ENCODE measurements at places on chromosomes 2 and 18.
A peak's percentile ranks its signal among the peaks of the same experiment; 100 is the strongest.

DNA sequence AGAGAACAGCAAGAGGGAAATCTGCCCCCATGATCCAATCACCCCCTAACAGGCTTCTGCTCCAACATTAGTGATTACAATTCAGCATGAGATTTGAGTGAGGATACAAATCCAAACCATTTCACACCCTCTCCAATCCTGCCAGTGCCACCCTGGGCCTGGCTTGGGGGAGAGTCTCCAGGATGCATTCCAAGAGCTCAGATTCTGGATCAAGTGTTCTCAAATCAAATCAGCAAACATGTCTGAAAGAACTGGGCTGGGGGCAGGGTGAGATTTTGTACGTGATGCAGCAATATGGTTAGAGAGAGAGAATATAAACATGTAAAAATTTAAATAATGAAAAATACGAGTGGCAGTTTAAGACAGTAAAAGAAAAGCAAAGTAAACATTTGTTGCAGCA, 2100.9 kb upstream of the CELF4 start:
- ATAC-seq: no peak

GRCh38 chr2:11329776-11330175, 14.7 kb downstream of the ROCK2 start:
- no peak for ATAC-seq

GRCh38 chr2:124319577-124319976, 294.5 kb downstream of the CNTNAP5 start:
- no peak for ATAC-seq

DNA sequence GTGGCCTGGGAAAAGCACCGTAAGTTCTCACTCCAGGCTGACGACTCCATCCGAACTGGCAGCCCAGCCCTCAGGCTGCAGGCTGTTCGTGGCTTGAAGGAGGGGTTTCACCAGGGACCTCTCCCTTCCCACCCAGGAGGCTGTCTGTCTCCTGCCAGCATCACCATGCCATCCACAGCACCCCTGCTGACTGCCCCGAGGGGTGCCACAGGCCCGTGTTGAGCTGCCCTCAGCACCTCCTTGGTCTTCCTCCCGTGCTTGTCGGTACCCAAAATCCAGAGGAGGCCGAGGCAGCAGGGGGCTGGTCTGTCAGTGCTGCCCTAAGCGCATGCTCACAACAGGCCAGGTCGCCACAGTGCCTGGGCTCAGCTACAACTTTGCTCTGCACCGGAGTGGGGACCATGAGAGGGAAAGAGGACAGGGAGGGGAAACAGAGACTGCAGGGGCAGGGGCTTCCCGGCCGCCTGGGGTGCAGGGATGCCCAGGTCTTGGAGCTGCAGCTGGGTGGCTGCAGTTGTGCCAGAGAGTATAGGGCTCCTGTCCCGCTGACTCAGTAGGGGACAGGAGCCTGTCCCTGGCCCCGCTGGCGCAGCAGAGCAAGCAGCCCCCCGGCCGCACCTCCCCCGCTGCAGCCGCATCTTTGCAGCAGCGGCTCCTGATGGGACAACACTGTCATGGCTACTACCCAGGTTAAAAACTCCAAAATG, 963.7 kb upstream of the CRIM1 start:
- ATAC-seq: peak; percentile 31

GRCh38 chr2:232280341-232280740, 98.2 kb upstream of the ALPP start:
- ATAC-seq: no peak

- ATAC-seq: no peak
These were observed 310.6 kb upstream of the SPRED2 start for GRCh38 chr2:65742977-65743376.

GRCh38 chr18:79928563-79928960, 22.9 kb downstream of the SLC66A2 start:
- no peak for ATAC-seq

- peak; percentile 72 for ATAC-seq
These were observed 104.9 kb downstream of the MBD2 start for GRCh38 chr18:54119524-54120019.

GRCh38 chr2:217709478-217710210, 293.2 kb downstream of the TNS1 start:
- no peak for ATAC-seq

- no peak for ATAC-seq
These were observed 86.6 kb upstream of the FAM237A start for GRCh38 chr2:206555721-206556120.

DNA sequence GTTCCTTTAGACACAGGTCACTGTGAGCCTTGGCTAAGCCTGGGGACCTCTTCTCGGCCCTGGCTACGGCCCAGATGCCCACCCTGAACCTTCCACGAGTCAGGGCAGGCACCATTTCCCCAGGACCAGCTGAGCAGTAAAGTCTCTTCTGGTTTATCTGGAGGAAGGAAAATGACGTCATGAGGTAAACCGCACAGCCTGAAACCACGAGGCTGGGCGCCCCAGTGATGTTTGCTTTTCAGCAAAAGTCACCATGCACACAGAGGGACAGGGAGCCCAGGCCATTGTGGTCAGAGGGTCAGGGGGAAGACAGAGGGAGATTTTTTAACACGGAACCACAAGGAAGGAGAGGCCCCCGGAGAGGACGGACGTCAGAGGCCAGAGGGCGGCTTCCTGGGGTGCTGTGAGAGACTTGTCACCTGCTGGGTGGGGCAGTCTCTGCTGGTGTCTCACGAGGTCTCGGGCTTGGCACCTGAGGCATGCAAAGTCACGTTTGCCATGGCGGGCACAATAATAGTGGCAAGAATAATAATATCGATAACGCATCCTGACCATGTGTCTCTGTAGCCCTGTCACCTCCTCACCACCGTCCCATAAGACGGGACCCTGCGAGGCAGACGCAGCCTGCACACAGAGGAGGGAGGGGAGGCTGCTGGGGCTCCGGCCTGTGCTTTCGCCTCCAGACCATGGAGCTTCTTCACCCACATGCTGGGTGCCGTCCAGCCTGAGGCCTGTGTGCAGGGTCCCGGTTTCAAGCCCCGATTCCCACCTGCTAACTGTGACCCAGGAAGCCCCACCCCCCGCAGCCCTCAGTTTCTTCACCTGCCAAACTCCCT, 33.2 kb upstream of the FOSL2 start:
- peak; percentile 88 for ATAC-seq

GRCh38 chr2:96153991-96154431, 8.8 kb upstream of the DUSP2 start:
- no peak for ATAC-seq

GRCh38 chr18:62264984-62265383, 60.1 kb upstream of the TNFRSF11A start:
- no peak for ATAC-seq

DNA sequence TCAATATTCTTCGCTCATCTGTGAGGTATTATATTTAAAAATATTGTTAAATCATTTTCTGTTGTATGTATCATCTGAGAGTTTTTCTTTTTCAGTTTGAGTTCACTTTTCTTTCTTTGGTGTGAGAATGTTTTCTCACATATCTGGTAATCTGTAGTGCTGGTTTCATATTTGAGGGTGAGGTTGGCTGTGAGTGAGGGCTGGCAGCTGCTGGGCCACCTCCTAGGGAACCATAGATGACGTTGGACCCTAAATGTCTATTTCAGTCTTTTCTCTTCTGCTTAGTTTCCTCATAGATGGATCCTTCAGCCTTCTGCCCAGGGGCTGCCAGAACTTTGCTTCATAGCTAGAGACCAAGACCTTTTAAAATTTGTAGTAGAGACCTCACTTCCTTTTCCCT, 33.5 kb downstream of the MGAT5 start:
- peak; percentile 60 for ATAC-seq

- peak; percentile 46 for ATAC-seq
These were observed 92.0 kb upstream of the BCL2L11 start for GRCh38 chr2:111028720-111029119.

- no peak for ATAC-seq
These were observed 240.8 kb upstream of the PIK3C3 start for GRCh38 chr18:41713969-41714825.

DNA sequence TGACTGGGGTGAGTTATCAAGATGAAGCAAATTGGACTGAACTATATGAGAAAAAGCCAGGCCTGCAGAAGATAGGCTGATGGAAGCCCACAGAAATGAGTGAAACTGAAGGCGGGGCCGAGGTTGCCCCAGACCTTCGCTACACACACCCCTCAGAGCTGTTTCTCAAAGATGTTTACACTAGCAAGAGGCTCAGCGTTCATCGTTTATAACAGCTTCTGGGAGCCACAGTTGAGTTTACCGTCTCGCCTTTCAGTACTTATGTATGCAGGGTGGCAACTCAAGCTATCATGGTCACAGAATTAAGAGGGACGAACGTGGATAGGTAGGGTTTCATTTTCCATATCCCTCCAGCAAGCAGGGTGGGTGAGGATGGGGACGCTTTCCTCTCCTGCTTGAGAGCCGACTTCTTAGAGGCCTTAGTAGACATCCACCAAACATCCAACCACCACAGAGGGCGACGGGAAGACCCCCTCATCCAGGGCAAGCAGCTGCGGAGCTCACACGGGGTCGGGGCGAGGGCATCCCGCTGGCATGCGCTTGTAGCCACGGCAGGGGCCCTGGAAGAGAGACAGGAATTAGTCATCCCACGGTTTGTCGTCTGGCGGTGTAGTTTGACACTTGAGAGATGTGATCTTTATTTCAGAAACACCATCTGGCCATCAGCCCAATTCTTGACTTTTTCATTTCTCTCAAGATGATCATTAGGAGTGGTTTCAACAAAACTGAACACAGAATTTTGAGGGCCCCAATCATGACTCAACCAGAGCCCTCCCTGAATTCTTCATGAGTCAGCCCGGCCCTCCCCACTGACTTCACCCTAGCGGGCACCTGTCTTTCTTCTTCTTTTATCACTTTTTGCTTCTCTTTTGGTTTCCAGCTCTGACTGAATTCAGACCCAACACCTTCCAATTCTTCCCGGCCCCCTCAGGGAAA, 109.1 kb upstream of the CTDP1 start:
- peak; percentile 68 for ATAC-seq

GRCh38 chr18:54675076-54675475, 84.0 kb downstream of the DYNAP start:
- ATAC-seq: no peak

DNA sequence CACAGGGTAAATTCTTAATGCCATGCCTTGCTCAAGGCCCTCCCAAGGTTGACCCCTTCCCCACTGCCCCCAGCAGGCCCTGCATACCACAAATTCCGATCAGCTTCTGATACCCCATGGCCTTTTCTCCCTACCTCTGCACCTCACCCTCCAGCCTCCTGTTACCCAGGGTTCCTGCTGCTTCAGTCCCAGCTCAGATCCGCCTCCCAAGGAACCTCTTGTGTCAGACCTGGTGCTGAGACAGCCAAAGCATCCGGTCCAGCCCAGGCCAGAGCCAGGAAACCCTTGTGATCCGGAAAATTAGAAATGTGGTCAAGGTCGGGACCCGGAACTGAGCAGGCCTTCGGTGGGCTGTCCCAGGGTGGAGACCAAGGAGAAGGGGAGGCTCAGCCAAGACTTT, 231.3 kb downstream of the BCL2 start:
- ATAC-seq: no peak

DNA sequence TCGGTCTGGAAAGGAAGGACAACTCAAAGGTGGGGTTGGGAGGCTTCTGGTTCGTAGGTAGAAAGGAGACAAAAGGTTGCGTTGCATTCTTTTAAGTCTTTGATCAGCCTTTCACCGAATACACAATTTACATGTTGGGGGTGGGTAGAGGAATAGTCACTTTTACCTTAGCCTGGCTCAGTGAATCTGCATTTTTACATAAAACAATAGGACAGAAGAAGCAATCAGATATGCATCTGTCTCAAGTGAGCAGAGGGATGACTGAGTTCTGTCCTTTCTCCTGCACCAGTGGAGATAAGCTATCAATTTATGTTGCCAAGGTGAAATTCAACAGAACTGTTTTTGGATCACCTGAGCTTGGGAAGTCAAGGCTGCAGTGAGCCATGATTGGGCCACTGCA, 173.7 kb downstream of the ZEB2 start:
- ATAC-seq: no peak

DNA sequence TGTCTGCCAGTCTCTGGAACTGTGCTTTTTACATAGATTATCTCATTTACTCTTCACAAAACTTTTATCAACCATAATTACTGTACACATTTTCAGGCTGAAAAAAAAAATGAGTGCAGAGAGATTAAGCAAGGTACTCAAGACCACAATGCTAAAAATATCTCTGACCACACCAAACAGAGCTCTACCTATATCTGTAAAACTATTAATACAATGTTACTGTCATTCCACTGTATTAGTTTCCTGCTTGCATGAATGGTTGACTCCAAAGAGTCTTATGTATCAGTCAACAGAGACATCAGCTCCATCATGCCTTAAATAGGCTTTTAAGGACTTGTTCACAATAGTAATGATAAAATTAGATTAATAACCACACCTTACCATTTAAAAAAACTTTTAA, 134.7 kb upstream of the CCDC150 start:
- ATAC-seq: no peak

DNA sequence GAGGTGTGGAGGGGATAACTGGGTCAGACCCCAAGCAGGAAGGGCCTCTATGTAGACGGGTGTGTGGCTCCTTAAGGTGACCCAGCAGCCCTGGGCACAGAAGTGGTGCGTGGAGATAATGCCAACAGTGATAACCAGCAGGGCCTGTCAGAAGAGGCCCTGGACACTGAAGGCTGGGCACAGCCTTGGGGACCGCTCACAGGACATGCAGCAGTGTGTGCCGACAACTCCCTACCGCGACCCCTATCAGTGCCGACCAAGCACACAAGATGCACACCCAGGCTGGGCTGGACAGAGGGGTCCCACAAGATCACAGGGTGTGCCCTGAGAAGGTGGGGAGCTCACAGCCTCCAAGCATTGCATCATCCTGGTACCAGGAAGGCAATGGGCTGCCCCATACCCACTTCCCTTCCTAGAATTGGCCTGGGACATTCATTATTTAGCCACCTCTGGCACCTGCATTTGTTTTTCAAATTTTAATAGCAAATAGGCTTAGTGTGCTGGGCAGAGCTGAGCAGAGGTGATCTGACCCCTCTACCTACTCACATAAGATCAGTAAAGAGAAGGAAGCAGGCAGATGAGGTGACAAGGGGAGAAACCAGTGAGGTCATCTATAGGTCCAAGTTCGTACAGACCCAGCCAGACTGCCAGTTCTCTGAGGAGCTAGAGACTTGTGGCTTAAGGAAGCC, 55.2 kb downstream of the BCL11A start:
- peak; percentile 70 for ATAC-seq

GRCh38 chr2:3189076-3189591, 188.5 kb downstream of the EIPR1 start:
- no peak for ATAC-seq

DNA sequence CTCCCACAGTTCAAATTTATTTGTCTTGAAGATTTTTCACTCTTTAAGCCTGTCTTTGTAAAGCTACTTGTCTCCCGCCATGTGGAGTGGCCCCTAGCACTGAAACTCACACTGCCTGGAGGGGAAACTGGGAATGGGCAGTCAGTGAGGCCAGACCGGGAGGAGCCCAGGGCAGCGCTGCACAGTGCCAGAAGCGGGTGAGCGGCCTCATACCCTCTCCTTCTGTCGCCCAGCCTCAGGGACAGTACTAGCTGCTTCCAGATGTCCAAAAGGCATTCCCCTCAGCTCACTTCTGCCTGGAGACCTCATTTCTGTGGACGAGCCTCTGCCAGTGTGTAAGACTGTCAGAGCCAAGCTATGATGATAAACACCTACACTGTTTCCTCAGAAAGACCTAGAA, 79.9 kb downstream of the SEPTIN10 start:
- ATAC-seq: no peak
